ENCODE measurements at places on chromosomes 5 and 9.
A peak's percentile ranks its signal among the peaks of the same experiment; 100 is the strongest.

DNA sequence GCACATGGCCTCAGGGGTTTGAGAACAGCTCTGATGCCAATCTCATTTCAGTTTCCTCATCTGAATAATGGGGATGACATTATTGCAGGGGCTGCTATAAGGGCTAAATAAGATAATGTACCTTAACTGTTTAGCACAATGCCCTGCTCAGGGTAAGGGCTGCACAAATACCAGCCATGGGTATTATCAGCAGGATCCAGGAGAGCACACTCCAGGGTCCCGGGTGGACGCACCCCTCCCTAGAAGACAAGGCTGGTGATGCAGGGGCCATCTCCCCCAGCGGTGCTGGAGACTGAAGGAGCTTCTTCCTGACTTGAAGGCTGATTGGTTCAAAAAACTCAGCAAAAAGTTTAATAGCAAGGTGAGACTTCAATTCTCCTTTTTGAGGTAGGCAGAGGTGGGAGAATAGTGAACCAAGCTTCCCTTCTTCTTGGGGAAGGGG lies 2.7 kb upstream of the CXXC5 start:
- H3K27me3 ChIP-seq: peaks cover 8% of the 10 kb centered on the region
- H3K4me3 ChIP-seq: no peak overlapping the region
- DNase-seq: no peak
- H3K36me3 ChIP-seq: no peaks in the 10 kb centered on the region
- no peak overlapping the region for H3K27ac ChIP-seq

- peaks cover 2% of the 10 kb centered on the region for H3K27me3 ChIP-seq
- DNase-seq: no peak
- H3K27ac ChIP-seq: no peak overlapping the region
- no peak overlapping the region for H3K4me3 ChIP-seq
- peaks cover 6% of the 10 kb centered on the region for H3K4me1 ChIP-seq
Measured at GRCh38 chr9:131516930-131517329, 14.1 kb downstream of the UCK1 start.

- H3K4me3 ChIP-seq: no peak overlapping the region
- H3K27me3 ChIP-seq: no peaks in the 10 kb centered on the region
- peaks cover 3% of the 10 kb centered on the region for H3K36me3 ChIP-seq
- no peaks in the 10 kb centered on the region for H3K4me1 ChIP-seq
Measured at GRCh38 chr9:36074870-36075532, 38.3 kb downstream of the RECK start.

- DNase-seq: no peak
- no peaks in the 10 kb centered on the region for H3K4me1 ChIP-seq
- no peaks in the 10 kb centered on the region for H3K27me3 ChIP-seq
- no peak overlapping the region for H3K4me3 ChIP-seq
Measured at GRCh38 chr5:99866740-99867139, 668.4 kb upstream of the FAM174A start.

- H3K4me3 ChIP-seq: peak overlapping the region; percentile 35
- H3K27me3 ChIP-seq: peaks cover 18% of the 10 kb centered on the region
- H3K4me1 ChIP-seq: peaks cover 10% of the 10 kb centered on the region
- no peak for DNase-seq
- H3K27ac ChIP-seq: no peak overlapping the region
Measured at GRCh38 chr5:132658381-132659302, 669 bp downstream of the IL13 start.

DNA sequence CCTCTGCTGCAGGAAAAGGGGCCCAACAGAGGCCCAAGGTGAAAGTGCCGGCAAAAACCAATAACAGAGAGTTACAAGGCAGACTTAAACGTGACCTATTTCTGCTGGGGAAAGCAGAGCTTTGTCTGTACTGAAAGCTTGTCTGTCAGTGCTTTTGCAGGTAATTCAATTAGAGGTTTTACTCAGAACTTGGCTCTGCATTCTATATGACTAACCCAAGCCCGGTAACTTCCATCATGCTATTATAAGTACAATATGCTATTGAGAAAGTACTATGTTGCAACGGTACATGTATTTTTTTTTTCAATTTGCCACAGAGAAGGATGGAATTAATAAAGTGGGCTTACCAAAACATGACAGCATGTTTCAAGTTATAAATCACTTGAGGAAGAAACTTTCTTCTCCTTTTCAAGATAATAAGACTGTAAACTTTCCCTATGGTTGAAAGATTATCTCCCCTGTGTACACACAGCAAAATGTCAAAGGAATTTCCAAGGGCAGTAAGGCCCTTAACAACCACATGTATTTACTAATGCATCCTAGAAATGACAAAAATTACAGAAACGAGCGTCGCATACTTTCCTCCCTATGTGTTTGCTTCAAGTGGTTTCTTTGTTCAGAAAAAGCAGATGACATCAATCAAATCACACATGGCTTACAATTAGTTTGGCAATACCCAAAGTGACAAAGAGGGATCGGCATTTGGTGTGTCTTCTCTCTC lies 282.4 kb downstream of the EFNA5 start:
- peak overlapping the region; percentile 79 for H3K27ac ChIP-seq
- H3K27me3 ChIP-seq: no peaks in the 10 kb centered on the region
- no peak for DNase-seq
- H3K4me1 ChIP-seq: peaks cover 38% of the 10 kb centered on the region

DNA sequence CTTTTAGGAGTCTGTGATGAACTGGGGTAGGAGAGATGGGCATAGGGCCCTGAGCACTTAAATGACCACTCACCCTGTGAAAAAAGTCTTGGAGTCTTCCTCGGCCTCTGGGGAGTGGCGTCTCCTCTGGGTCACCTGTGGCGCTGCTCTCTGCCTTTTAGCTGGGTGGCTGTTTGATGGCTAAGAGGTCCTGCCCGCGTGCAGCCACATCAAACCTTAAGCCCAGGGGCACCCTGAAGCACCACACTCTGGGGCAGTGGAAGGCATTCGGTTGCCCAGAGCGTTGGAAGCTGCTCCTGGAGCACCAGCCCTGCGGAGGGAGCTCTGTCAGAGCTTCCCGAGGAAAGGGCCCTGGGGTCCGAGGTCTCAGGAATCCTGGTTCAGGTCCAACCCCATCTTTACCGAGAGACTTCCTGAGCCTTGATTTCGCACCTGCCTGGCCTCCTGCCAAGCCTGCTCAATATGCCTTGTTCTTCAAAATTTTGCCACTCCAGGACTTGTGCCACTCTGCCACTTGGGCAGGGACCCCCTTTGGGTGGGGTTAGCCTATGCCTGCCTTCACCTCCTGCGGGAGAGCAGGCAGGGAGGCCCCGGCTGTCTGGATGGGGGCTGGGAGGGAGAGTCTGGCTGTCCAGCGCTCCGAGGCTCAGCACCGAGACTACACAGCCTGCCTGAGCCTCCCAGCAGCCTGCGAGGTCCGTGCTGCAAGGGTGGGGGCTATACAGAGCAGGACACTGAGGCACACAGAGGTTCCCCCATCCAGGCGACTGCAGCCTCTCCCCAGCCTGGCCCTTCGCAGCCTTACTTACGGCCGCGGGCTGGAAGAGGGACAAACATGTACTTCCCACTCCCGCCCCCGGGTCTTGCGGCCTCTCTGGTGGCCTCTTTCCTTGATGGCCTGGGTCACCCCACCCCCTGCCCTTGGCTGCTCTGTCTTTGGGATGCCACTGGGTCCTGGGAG lies 63.4 kb upstream of the RNU6ATAC start:
- peaks cover 2% of the 10 kb centered on the region for H3K27me3 ChIP-seq
- H3K4me1 ChIP-seq: no peaks in the 10 kb centered on the region
- H3K27ac ChIP-seq: no peak overlapping the region
- no peaks in the 10 kb centered on the region for H3K36me3 ChIP-seq
- no peak overlapping the region for H3K4me3 ChIP-seq

DNA sequence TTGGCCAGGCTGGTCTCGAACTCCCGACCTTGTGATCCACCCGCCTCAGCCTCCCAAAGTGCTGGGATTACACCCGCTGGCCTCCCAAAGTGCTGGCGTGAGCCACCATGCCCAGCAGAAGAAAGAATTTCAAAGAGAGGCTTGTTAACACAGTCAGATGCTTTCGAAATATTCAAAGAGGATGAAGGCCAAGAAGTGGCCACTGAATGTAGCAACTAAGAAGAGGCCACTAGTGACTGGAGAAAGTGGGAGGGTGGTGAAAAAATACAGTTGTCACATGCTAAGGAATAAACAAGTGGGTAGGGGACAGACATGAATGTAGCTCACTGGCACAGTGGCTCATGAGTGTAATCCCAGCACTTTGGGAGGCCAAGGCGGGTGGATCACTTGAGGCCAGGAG lies 13.0 kb upstream of the TPM2 start:
- H3K4me3 ChIP-seq: no peak overlapping the region
- no peak for DNase-seq
- no peaks in the 10 kb centered on the region for H3K4me1 ChIP-seq
- H3K27ac ChIP-seq: no peak overlapping the region
- peaks cover 14% of the 10 kb centered on the region for H3K36me3 ChIP-seq

DNA sequence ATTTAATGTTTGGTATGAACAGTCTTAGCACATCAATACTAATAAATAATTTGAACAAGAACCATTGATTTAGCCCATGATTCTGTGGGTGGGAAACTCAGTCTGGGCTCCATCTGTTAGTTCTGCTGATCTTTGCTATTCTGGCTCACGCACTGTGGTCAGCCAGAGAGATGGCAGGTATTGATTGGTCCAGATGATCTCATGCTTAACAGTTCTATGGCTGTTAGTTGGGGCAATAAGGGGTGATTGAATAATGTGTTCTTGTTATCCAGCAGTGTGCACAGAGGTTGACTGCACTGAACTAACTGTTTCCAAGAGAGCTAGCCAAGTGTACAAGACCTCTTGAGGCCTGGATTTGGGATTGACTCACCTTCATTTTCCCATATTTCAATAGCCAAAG lies 824.3 kb downstream of the SEMA5A start:
- H3K27me3 ChIP-seq: no peaks in the 10 kb centered on the region
- H3K36me3 ChIP-seq: no peaks in the 10 kb centered on the region
- H3K27ac ChIP-seq: no peak overlapping the region
- H3K4me1 ChIP-seq: no peaks in the 10 kb centered on the region
- H3K4me3 ChIP-seq: no peak overlapping the region
- no peak for DNase-seq

GRCh38 chr9:77779010-77779409 lies 130.9 kb upstream of the GNA14 start:
- H3K4me1 ChIP-seq: peaks cover 15% of the 10 kb centered on the region
- no peaks in the 10 kb centered on the region for H3K27me3 ChIP-seq
- H3K36me3 ChIP-seq: no peaks in the 10 kb centered on the region

GRCh38 chr9:95025213-95026147 lies 292.0 kb downstream of the FANCC start:
- peaks cover 9% of the 10 kb centered on the region for H3K36me3 ChIP-seq
- H3K27me3 ChIP-seq: no peaks in the 10 kb centered on the region
- H3K4me3 ChIP-seq: no peak overlapping the region
- DNase-seq: no peak
- H3K27ac ChIP-seq: no peak overlapping the region
- H3K4me1 ChIP-seq: no peaks in the 10 kb centered on the region

DNA sequence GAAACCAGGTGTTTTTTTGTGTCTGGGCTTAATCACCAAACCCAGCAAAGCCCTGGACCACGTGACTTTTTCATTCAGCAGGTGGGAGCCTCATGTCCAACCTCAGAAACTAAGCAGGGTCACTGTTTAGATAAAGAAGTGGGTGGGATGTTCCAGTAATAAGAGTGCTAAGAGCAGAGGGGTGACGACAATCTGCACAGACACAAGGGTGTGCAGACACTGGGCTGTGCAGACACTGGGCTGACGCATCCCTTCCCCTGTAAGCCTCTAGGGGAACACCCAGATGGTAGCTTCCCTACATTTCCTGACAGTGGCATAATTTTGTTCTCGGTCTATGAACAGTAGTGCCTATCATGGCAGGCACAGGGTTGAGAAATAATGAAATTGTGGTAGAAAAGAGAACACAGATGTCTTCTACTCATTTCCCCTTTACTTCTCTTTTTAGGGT lies 85.1 kb downstream of the SAXO1 start:
- H3K36me3 ChIP-seq: no peaks in the 10 kb centered on the region
- H3K27ac ChIP-seq: no peak overlapping the region
- no peak overlapping the region for H3K4me3 ChIP-seq

Data from immature natural killer cell (primary cell).